CD8-positive, alpha-beta memory T cell (primary cell): ENCODE measurements at places on chromosomes 7 and 10. TPM values are rescaled to one million over a fixed set of nuclear protein-coding genes. Genes with fewer than 3 reads are reported as not detected.

DNA sequence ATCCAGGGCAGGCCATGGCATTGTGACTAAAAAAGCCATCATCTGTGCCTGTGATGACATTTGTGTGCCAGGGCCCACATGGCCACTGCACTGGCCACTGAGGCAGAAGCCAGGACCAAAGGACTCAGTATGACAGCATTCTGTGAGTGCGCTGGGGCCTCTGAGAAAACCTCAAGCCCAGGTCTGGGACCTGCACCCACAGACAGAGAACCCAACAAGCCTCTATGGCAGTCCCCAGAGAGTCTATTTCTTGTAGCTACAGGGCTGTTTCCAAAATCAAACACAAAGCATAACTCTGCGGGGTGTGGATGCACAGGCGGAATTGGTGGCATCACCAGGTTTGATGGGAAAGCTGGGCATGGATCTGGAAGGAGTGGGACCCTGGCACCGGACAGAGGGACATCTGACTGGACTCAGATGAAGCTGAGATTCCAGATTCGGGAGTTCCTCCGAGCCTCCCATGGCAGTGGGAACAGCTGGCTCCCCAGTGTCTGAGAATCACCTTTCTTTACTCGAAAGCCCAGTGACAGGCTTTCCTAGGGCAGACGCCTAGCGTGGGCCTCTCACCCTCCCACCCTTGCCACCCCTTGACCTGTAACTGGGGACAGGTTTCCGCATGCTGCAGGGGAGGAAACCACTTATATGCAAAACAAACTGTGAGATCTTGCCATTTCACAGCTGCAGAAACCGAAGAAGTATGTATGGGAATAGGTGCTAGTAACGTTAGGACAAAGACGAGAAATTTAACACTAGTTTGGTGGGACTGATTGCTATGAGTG is 70.6 kb upstream of the RHEB start:
- DNase-seq: no peak

GRCh38 chr10:23694446-23694920 is 255.6 kb downstream of the OTUD1 start:
- DNase-seq: no peak

DNA sequence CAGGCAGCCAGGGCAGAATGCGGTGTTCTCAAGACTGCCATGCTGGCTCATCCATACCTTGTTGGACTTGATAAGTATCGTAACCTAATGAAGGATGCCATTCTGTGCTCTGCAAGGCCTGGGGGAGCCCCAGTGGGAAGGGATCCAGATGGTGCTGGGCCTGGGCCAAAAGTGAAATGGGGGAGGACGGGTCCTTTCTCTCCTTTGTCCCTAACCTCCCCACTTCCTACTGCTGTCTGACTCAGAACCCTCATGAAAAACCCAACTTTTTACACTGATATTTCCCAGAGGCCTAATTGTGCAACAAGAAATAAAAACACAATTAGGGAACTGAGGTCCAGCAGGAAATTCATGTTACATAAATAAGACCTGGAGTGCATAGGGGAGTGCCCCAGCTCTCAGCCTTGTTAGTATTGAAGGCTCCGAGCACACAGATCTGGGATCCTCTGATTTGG is 193.7 kb upstream of the SVIL start:
- no peak for DNase-seq

- no peak for DNase-seq
These were observed 7.4 kb upstream of the MICALL2 start for GRCh38 chr7:1466524-1467271.

DNA sequence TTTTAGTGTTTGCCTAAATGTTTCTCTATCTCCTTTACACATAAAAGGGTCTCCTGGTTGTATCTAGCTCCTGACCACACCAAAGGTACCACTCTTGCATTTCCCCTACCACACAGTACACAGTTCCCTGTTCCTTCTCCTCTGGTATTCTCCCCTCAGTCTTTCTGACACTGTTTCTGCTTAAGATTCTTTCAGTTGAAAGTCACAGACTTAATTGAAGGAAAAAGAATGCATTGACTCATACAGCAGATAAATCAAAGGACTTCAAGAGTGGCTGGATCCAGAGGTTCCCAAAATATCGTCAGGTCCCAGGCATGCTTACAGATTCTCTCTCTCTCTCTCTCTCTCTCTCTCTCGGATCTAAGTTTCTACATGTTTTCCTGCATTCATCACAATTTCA is 185.6 kb upstream of the LRGUK start:
- DNase-seq: no peak

GRCh38 chr7:116315293-116315692 is 105.0 kb downstream of the TES start:
- no peak for DNase-seq

NRP1 gene
- 2.1 TPM for total RNA-seq

POU6F2 gene
- total RNA-seq: not detected

CALY gene
- 1.3 TPM for total RNA-seq
